ENCODE measurements at places on chromosomes 2 and 18.

DNA sequence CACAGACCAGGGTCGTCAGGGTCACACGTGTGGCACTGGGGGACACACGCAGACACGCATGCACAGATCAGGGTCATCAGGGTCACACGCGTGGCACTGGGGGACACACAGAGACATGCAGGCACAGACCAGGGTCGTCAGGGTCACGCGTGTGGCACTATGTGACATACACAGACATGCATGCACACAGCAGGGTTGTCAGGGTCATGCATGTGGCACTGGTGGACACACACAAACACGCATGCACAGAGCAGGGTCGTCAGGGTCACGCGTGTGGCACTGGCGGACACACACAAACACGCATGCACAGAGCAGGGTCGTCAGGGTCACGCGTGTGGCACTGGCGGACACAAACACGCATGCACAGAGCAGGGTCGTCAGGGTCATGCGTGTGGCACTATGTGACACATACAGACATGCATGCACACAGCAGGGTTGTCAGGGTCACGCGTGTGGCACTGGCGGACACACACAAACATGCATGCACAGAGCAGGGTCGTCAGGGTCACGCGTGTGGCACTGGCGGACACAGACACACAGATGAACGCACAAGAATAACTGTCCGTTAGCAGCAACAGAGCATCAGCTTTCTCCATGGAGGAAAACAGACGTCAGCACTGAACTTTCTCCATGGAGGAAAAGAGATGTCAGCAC lies 34.9 kb downstream of the HDAC4 start:
- no peak for DNase-seq

DNA sequence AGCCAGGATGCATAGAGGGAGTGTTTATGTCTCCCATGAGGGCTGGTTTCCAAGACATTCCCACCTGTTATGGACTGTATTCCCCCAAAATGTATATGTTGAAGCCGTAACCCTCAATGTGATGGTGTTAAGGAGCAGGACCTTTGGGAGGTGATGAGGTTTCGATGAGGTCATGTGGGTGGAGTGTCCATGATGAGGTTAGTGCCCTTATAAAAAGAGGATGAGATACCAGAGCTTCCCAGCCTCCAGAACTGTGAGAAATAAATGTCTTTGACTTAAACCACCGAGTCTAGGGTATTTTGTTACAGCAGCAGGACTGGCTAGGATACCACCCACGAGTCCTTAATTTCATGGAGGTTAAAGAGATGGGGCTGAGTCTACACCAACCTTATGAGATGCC lies 22.6 kb upstream of the EPAS1 start:
- DNase-seq: no peak

- no peak for DNase-seq
Measured at GRCh38 chr18:58257461-58257860, 213.4 kb downstream of the NEDD4L start.

- DNase-seq: no peak
Measured at GRCh38 chr2:193476171-193476800, 1281.6 kb upstream of the TMEFF2 start.

DNA sequence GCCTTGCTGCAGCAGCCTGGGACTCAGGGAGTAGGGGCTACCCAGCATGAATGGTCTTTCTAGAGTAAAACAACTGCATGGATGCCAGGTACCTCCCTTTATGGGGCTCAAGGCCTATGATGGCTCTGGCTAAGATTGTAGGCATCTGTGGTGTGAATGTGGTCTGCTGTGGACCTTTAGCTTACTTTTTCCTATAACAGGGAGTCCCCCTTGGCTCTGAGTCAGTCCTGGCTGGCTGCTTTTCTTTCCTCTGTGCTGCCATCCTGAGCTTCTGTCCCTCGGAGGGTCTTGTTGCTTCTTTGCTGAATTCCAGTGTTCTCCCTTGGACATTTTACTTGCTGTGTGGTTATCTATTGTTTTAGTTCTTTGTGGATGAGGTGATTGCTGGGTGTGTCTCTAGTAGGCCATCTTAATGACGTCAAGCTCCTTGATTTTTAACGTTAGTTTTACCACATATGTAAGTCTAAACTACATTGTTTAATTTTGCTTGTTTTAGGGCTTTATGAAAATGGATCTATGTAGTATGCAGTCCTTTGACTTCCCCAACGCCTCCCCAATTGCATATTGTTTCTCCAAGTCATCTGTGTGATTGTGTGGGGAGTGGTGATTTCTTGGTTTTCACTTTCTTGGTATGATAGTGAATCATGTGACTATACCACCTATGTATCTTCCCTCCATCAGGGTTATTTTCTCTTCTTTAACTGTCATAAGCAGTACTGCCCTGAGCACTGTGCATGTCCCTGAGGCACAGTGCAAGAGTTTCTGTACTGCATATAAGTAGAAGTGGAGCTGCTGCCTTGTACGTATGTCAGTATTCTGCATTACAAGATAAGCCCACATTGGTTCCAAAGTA lies 92.4 kb downstream of the NCK2 start:
- DNase-seq: no peak

GRCh38 chr2:79596403-79596802 lies 83.6 kb downstream of the CTNNA2 start:
- no peak for DNase-seq

- peak; percentile 86 for DNase-seq
Measured at GRCh38 chr2:177673602-177674595, 281.3 kb downstream of the AGPS start.

DNA sequence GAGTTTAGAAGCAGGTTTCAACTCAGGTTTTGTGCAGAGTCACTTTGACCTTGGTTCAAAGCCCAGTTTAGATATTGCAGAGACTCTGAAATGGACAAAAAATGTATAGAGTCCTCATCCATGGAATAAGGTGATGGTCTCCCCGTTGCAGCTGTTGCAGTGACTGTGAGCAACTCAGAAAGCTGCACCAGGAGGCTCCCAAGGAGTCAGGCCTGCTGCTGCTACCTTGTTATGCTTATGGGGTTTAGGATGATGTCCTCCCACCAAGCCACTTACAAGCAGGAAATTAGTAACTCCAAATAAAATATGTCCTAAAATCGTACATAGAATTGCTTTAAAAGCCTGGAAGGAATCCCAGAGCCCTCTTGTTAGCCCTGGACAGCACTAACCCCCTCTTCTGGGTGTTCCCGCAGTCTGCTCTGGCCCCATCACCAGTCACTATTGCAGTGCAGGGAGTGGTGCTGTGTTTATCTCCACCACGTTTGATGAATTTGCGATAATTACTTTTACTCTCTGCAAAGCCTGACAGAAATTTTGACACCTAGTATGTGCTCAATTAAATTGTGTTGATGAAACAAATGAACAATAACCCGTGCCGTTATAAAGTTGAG lies 189.0 kb downstream of the CNTNAP5 start:
- no peak for DNase-seq

GRCh38 chr2:237495521-237496117 lies 8.6 kb downstream of the MLPH start:
- DNase-seq: no peak
